ENCODE measurements at places on chromosomes 16 and 17.
A peak's percentile ranks its signal among the peaks of the same experiment; 100 is the strongest.

GRCh38 chr17:66371561-66371960, 69.1 kb downstream of the PRKCA start:
- no peak for DNase-seq

DNA sequence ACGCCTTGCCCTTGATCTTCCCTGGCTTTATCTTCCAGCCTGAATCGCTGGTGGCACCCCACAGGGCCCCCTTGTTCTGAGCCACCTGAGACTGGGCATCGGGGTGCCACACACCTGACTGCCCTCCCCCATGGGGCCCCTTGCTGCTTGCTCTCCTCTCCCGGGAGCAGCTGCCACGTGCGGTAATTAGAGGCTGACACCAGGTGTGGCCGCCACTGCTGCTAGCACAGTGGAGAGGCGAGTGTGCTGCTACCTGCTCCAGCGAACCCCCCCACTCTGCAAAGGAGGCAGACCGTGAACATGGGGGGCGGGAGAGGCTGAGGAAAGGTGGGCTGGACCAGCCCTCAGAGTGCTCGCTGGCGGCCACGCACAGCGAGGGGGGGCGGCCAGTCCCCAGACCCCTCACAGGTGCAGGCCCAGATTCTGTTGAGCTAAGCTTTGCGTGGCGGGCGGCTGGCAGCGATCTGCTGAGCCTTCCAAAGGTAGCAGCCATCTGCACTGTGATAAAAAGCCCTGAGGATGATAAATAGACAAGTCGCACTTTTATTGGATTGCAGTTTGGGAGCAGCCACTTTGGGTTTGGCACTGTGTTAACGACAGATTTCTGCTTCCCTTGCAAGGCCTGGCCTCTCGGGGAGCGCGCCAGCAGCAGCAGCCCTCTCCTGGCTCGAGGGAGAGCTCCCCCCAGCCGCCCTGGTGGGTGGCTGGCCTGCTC, 167.9 kb upstream of the GSE1 start:
- peak; percentile 72 for DNase-seq

DNA sequence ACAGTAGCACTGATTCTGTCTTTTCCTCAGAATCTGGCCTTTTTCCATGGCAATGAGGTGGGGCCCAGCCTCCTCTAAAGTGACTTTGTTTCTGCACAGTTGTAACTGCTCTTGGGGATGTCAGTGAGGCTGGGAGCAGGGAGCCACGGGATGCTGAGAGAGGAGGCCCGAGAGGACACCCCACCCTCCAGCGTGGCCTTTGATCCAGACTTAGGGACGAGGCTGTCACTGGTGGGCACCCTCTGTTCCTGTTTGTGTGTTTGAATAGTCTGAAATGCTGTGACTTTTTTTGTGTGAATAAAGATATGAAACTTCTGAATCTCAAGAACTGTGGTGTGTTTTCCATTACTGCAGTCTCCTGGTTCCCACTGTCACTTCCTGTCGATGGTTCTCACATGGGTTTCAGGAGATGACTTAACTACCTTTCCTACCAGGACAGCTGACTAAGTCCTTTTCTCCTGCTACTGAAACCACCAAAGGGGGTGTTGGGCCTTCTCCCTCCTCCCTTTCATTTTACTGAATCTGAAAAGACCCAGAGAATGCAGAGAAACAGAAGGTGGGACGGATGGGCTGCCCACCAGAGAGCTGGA, 18.6 kb downstream of the KCTD2 start:
- no peak for DNase-seq

GRCh38 chr17:8614988-8615387, 15.5 kb downstream of the MYH10 start:
- DNase-seq = no peak

GRCh38 chr16:53913920-53914319, 210.0 kb downstream of the FTO start:
- DNase-seq = peak; percentile 40

GRCh38 chr16:28180655-28181460, 30.9 kb downstream of the XPO6 start:
- DNase-seq = no peak

GRCh38 chr17:55482591-55483389, 28.5 kb downstream of the SMIM36 start:
- no peak for DNase-seq

- DNase-seq = peak; percentile 64
These were observed at the start of gene SPNS3 for GRCh38 chr17:4433515-4434031. SPNS3 (plus strand) TSS chr17:4433940; CDS start chr17:4433968, 28 bp downstream.

- no peak for DNase-seq
These were observed 52.4 kb upstream of the NFAT5 start for GRCh38 chr16:69513180-69513966.

- no peak for DNase-seq
These were observed 1.0 kb downstream of the HOXB5 start for GRCh38 chr17:48592577-48592976.

DNA sequence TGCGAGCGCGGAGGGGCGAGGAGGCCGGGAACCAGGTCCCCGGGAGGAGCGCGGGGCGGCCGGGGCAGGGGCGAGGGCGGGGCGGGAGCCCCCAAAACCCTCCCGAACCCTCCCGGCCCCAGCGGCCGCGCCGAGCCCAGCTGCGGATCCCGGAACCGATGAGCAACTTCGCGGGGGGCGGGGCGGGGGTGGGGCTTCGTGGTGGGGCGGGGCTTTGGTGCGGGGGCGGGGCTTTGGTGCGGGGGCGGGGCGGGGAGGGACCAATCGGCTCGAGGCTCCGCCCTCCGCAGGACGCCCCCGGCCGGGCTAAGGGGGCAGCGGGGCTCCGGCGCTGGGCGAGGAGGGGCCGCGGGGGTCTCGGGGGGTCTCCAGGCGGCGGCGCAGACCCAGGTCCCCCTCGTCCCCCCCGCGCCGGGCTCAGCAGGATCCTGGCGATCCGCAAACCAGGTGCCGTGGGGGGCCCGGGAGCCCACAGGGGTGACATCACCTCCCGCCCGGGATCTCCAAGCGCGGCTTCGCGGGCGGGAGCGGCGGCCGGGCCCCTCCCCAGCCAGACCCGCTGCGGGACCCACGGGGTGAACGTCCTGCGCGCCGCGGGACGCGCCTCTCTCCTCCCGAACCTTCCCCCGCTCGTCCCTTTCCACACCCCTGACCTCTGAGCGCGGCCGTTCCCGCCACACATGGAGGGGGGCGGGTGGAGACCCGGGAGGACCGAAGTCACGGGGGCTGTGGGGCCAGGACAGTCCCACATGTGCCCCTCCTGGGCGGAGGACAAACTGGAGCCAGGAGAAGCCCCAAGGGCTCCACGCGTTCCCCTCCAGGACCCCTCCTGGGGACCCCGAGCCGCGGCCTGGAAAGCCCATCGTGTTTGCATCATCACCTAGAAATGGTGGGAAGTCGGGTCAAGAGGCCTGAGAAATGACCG, at the start of gene ABR:
TSS of gene ABR (minus strand) at position 164 of the 925 bp plus-strand sequence. CDS start 254 bp downstream, outside the sequence.
- DNase-seq = peak; percentile 46

DNA sequence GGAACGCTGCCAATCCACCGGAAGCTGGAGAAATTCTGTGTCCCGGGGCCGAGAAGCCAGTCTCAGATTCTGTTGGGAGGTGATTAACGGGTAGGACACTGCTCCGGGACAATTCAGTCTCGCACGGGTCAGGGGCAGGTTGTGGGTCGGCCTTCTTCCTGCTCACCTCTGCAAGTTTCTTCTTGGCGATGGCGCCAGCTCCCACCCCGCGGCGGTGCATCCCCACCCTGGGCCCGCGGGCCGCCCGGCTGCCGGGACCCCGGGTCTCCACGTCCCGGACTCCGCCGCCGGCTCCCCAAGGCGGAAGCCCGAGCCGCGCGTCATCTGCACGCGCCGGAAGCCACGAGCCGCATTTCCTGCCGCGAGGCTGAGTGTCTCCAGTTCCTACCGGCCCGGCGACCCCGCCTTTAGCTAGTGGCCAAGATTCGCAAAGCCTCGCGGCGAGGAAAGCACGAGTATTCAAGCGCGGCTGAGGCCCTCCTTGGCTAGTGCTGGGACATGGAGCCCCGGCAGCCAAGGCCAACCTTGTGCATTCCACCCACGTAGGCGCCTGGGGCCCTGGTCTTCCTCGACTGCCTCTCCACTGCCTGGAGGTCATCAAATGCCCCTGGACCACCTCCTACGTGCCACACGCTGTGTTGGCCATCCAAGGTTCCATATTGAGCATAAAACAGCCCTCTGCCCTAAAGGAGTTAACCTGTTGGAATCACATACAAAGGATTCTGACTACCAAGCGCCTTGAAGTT, at the start of gene SNF8:
TSS of gene SNF8 (minus strand) at position 328 of the 746 bp plus-strand sequence. CDS start at position 220, 108 bp downstream.
- peak; percentile 84 for DNase-seq

DNA sequence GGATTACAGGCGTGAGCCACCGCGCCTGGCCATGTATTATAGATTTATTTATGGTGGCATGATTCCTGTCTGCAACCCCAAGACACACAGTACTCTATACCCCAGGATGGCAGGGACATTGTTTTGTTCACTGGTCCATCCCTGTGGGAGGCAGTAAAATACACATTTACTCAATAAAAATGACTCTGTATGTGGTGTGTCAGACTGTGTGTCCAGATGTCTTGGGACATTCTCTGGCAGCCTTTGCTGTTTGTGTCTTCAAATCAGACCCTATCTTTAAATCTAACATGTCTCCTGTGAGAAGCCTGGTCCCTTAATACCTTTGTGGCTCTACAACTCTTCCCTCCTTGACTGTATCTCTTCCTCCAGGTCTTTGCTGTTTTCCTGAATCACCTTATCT, 1.7 kb upstream of the COASY start:
- DNase-seq = no peak

- no peak for DNase-seq
These were observed 35.0 kb downstream of the ZCCHC14 start for GRCh38 chr16:87457709-87458423.

- no peak for DNase-seq
These were observed 33.3 kb upstream of the FOXF1 start for GRCh38 chr16:86476956-86477534.

GRCh38 chr17:6059406-6059805, 10.8 kb upstream of the WSCD1 start:
- DNase-seq = no peak

GRCh38 chr16:85350146-85350728, 238.0 kb upstream of the CIBAR2 start:
- DNase-seq = no peak

DNA sequence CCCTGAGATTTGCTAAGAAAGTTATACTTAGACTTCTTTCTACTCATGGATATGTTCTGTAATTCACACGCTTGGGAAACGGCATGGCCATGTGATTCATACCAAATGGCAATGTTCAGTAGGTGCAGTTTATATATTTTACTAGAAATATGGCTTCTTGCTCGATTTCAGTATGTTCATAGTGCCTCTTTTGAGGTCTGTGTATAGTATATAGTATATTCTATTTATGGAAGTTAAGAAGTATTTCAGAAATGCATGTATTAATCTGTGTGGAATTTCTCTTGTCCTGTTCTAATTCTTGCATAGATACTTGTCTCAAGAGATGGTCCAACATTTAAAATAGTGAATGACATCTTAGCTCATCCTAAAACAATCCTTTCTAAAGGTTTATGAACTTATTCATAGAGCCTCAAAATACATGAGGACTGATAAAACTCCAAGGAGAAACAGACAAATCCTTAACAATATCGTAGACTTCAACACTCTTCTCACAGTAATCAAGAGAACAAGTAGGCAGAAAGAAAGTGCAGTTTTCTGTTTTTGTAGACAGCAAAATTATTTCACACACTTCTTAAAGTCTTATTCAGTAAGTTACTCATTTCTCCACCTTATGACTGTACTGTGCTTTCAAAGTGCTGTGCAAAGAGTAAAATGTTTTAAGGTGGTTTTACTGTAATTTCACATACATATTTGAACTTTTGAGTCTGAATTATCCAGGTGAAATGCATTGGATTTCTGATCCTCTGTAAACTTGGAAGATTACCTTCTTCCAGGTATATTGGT, 11.1 kb downstream of the BPTF start:
- no peak for DNase-seq

GRCh38 chr16:80263181-80263823, 277.5 kb upstream of the DYNLRB2 start:
- DNase-seq = no peak

- no peak for DNase-seq
These were observed 12.9 kb upstream of the TRIM25 start for GRCh38 chr17:56926704-56927103.

GRCh38 chr17:46832945-46833839, 14.7 kb upstream of the WNT3 start:
- peak; percentile 66 for DNase-seq

DNA sequence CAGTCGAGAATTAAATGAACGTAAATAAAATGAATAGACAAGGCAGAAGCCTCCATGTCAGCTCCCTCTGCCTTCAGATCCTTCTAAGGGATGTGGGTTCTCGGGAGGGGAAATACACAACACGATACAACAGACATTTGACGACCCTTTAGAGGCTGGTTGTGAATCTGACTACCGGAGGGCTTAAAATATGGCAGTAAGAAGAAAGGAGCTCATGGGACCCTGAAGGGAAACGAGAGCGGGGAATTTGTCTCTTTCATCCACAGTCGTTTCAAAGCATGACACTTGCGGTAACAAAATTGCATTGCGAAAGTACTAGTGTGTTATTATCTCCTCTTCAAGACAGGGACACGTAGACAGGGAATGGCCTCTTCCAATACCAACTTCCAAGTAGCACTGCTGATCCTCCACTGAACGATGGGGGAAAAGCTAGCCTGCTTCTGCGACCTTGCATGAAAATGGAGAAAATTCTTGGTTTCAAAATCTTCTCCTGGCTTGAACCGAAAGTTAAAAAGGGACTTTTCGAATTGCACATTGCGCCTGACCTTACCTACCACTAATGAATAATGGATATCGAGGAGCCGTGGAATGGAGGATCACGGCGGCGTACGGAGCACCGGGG, 1.2 kb upstream of the TNRC6C start:
- DNase-seq = peak; percentile 42

- no peak for DNase-seq
These were observed 49.3 kb downstream of the NXN start for GRCh38 chr17:930258-930657.

- DNase-seq = no peak
These were observed 42.6 kb downstream of the CPNE2 start for GRCh38 chr16:57134982-57135381.

DNA sequence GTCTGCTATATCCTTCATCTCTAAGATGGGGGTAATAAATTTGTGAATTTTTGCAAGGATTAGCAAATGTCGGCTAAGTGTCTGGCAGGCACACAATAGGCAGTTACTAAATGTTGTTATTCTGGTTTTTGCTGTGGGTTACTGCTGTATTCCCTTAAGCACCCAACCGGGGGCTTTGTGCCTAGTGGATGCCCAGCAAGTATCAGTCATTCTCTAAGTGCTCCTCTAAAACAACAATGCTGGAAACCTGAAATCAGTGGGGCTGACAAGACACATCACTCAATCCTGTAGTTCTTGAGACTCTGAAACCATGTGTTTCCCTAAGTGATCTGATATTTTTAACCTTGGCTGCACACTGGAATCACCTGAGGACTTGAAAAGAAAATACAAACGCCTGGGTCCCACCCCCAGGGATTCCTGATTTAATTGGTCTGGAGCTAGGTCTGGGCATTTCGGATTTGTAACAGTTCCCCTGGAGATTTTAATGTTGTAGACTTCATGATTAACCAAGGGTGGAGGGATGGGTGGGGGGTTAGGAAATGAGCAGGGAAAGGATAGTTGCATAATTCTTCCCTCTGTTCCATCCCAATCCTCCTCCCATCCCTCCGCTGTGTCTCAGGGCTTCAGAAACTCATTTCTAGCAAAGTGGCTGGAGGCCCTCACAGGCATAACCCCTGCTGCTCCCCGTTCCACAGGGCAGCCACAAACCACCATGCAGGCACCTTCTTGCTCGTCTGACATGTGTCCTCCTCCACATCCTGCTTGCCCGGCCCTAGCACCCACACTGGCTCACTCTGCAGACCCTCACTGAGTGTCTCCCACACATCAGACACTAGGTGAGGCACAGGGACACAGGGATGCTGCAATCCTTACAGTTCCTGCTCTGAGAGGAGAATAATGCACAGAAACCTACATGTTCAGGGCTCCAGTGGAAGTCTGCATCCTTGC, 61.7 kb upstream of the LYRM9 start:
- DNase-seq = no peak

All from Ammon's horn (tissue), 1 donor.